ENCODE measurements at places on chromosomes 2 and 18. TPM values are rescaled to one million over a fixed set of nuclear protein-coding genes. Genes with fewer than 3 reads are reported as not detected.
A peak's percentile ranks its signal among the peaks of the same experiment; 100 is the strongest.

DNA sequence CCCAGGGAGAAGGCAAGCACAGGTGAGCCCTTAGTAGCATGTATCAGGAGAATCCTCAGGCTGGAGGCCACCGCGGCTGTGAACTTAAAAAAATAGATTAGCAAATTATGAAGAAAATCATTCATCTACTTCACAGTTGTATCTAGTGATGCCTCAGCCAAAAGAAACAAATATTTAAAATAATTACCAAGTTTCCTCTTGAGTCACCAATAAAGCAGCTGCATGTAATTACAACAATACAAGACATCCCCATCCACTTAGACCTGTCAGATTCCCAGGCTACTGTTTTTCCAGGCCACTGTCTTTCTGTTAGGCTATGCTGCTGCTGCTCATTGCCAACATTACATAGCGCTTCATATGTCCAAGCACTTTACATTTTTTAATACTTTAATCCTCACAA is 54.6 kb upstream of the PHLPP1 start:
- DNase-seq: peak; percentile 10

- peak; percentile 45 for DNase-seq
These were observed 53.9 kb upstream of the CYTIP start for GRCh38 chr2:157497638-157498314.

GRCh38 chr2:54059986-54060385 is 55.4 kb upstream of the ACYP2 start:
- DNase-seq: no peak

- no peak for DNase-seq
These were observed 427.3 kb downstream of the DCDC2C start for GRCh38 chr2:4130651-4131050.

DNA sequence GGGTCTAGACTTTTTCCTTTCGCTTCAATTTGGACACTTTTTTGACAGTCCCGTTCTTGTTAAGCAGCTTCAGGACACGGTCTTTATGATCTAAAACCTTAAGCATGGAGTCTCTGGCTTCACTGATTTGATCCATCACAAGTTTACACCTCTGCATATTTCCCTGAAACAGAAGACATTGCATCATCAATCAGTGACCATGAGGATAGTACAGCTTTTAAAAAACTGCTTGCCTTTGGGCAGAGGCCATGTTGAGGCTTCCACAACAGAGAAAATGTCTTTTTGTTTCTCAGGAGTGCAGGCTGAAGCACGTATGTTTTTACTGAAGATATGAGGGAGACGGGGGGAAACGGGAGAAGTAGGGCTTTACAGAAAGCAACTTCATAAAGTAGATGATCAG is 56.2 kb upstream of the AMMECR1L start:
- DNase-seq: no peak

DNA sequence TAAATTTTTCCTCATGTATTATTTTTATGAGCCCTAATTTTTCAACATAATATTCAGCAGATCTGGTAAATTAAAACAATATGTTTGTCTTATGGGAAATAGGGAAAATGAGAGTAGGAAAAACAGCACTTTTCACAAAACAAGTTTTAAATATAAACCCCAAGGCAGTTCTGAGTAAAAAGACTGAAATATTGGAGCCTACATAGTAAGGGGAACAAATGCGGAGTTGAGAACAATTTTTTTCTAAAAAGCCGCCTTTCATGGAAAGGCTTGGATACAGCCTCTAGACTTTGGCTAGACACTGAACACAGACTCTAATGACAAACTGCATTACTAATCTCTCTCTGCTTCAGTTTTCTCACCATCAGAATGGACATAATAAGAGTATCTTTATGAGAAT is 174.1 kb downstream of the NOL4 start:
- no peak for DNase-seq

GRCh38 chr18:76977108-76977621 is 154.8 kb downstream of the ZNF236 start:
- peak; percentile 40 for DNase-seq

GRCh38 chr2:232697807-232698110 is 628 bp downstream of the GIGYF2 start:
- DNase-seq: no peak

GRCh38 chr2:68997401-68997800 is 15.6 kb upstream of the ANTXR1 start:
- DNase-seq: no peak

GRCh38 chr2:173734797-173735196 is 230.4 kb downstream of the SP3 start:
- DNase-seq: no peak

DNA sequence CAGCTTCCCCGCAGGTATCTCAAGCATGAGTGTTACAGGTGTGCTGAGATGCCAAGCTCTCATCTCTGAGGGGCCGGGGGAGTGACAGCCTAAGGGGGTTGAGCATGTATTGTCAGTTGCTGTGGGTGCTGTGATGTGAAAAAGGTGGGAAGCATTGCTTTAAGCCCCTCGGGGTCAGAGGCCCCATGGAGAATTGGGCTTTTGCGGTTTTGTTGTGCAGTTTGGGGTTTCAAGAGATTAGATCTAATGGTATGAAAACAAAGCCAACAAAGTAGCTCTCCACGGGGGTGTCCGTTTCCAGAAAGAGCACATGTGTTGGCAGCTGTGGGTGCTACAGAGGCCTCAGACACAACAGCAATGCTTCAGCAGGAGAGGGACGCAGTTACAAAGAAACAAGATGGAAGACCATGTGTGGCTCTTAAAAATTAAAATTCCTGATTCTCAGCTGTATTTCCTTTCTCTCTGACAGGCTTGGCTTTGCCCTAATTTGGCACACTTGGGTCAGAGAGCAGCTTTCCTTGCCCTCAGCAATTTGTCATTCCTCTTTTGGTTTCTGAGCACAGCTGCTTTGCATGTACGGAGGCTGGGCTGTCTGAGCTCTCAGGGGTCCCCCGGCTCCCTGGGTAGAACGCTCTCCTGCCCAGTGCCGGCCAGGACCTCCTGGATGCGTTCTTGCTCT is 69.9 kb downstream of the TMEM247 start:
- no peak for DNase-seq

- DNase-seq: no peak
These were observed 95.5 kb upstream of the STK17B start for GRCh38 chr2:196266855-196267254.

DNA sequence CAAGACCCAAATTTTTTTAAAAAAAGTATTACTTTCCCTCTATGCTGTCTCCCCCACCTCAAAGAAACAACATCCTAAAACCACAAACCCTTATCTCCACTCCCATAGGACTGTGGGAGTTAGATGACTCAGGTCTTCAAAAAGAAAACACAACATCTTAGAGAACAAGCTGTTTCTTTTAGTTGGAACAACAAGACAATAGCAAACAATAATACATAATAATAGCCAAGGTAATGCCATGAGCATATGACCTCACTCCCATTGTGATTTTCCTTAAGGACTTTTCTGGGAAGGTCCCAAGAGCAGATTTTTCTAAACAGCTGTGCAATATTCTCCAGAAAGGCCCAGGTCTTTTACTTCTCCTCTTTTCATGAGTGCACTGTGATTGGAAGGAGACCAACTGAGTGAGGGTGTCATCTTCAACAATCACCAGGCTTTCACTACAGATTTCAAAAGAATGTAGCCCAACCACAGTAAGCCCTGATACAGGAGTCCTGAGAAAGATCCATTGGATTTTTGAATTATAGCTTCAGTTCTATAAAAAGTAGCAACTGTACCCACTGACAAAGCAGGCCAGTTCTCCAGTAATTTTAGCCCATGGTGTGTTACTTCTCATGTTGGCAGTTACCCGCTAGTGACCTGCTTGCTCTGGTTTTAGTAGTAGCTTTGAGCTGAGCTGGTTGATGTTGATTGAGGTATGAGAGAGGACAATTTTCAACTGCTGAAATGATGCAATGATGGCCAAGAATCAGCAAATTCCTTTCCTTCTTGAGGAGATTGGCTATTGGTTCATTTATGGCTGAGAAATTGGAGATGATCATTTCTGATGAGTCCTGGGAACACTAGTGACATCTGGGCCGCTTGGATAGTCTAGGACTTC is 144.5 kb upstream of the TCF4 start:
- DNase-seq: no peak

LIMS3 gene
- total RNA-seq: 0.72 TPM

SYT4 gene
- total RNA-seq: 0.53 TPM

REG3G gene
- total RNA-seq: not detected

CDH7 gene
- 0.57 TPM for total RNA-seq

CPO gene
- 0.95 TPM for total RNA-seq
